SJCRH30 (cell line): ENCODE measurements at places on chromosomes 4 and X.
A peak's percentile ranks its signal among the peaks of the same experiment; 100 is the strongest.

GRCh38 chr4:68954126-68954525 is 2.5 kb upstream of the UGT2A3 start:
- DNase-seq = no peak

GRCh38 chrX:78330068-78330467 is 2.7 kb upstream of the CYSLTR1 start:
- peak; percentile 17 for DNase-seq

GRCh38 chrX:9352243-9352642 is 112.6 kb upstream of the TBL1X start:
- no peak for DNase-seq

- DNase-seq = no peak
Measured at GRCh38 chrX:1536712-1537030, 314 bp downstream of the P2RY8 start.

DNA sequence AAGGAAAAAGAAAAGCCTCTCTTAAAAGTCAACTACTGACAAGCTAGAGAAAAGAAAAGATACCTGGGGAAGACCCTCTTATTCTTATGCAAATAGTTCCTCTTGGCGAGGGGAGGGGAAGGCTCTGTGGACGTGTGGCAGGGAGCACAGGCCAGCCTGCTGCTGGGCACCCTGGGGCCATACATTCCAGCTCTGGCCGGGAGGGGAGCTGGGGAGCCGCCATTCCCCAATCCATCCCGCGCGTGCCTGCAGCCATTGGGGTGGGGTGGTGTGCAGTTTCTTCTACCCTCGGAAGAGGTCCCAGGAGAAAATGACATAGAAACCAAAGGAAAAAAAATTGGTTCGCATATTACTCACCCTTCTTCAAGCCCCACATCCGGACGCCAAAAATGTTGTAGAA is 1496.4 kb downstream of the RPA4 start:
- no peak for DNase-seq

GRCh38 chr4:99362768-99363167 is 10.2 kb upstream of the ADH1C start:
- DNase-seq = no peak

GRCh38 chr4:79064806-79065205 is 125.6 kb upstream of the PAQR3 start:
- no peak for DNase-seq

DNA sequence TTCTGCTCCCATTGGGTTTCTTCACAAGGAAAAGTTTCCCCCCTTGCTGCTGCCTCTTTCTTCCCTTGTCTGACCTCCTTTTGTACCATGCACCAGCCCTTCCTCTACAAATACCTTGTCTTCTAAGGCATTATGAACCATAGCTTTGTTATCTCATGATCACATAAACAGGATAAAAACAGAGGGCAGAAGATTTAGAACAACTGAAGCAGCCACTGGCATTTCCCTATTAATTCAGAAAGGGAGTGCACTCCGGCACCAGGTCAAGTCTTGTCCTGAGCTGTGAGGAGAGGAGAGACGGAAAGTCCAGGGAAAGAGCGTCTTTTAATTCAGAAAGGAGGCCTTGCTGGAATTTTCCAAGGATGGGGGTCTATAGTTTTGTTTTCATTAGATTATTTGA is 281.7 kb downstream of the RCHY1 start:
- peak; percentile 55 for DNase-seq

DNA sequence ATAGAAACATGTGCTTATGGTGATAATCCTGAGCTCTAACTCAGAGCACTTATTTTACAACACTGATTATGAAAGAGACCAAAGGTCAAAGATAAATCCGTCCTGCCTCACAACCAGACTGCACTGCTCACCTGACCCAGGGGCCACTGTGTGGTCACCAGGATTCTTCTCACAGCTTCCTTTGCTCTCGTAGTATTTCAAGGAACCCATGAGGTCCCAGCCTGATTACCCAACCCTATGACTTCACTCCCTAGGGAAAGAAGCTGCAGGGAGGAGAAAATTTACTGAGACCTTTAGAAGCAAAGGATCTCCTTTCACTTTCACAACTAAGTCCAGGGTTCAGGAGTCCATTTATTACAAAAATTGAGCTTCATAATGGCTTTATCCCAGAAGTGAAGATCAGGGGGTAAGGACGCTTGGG is 9.6 kb downstream of the SLC25A5 start:
- no peak for DNase-seq

DNA sequence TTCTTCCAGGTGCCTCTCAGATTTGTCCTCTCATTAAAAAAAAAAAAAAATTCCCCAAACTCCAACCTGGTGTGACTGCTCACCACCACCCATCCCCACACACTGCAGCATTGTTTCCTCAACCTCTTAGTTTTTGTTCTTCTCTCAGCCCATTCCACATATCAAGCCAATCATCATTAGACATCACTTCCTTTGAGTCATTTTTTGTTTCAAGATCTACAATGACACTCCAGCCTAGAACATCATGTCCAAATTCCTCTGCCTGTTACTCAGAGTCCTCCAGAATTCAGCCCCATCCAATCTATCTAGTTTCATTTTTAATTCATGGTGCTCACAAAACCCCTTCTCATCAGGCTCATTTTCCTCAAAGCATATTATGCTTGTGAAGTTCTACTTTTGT is 262.5 kb upstream of the TEX13A start:
- no peak for DNase-seq

DNA sequence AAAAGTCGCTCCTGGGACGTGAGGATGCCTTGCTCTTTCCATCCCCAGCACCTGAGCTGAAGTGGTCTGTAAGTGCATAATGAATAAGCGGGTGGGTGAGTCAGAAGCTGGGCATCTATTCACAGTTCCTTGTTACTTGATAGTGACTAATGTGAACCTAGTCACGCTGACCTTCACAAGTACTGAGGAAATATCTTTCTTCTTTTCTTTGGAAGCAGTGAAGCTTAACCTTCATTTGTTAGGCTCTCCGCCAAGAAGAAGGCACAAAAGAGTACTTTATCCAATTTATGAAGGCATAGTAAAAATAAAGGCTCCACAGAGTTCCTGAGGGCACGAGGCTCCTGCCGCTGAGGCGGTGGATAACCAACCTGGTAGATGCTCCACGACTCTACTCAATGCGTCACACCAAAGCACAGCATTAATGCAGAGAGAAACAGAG is 475.7 kb upstream of the SLIT2 start:
- DNase-seq = no peak

DNA sequence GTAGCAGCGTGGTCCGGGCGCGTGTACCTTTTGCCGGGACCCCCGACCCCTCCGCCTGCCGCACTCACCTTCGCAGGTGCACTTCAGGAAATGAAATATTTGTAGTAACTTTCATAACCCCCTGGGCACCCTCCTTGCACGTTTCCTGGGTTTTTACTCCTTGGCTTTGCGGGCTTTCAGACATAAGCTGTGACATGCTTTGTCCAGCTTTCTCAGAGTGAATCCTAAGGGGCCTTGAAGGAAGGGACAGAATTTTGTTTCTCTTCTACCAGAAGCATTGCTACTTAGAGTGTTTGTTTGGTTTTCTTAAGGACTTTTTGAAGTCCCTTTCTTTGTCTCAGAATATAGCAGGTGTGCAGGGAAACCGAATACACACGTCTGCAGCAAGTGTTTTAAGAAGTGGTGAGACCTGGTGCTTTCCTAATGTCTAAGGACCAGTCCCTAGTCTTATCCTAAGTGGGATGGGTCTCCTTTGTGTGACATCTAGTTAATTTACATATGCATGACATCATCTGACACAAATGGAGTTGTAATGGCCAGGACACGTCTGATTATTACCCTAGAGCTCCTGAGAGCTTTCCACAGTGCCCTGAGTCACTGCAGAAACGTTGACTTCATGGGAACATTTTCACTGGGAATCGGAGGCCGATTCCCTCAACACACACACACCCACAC is 1.3 kb downstream of the FAM149A start:
- DNase-seq = no peak

DNA sequence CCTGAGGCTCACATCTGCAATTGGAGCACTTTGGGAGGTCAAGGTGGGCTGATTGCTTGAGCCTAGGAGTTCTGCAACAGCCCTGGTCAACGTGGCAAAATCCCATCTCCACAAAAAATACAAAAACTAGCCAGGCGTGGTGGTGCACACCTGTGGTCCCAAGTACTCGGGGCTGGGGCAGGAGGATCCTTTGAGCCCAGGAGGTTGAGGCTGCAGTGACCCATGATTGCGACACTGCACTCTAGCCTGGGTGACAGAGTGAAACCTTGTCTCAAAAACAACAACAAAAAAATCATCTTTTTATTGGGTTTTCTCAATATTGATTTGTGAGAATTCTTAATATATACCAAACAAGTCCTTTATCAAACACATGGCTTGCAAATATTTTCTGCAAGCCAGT is 64.9 kb downstream of the ANKRD17 start:
- no peak for DNase-seq
